Right ventricle myocardium inferior (tissue), 1 donor: ENCODE measurements at places on chromosomes 16 and 17. TPM values are rescaled to one million over a fixed set of nuclear protein-coding genes. Genes with fewer than 3 reads are reported as not detected.

DNA sequence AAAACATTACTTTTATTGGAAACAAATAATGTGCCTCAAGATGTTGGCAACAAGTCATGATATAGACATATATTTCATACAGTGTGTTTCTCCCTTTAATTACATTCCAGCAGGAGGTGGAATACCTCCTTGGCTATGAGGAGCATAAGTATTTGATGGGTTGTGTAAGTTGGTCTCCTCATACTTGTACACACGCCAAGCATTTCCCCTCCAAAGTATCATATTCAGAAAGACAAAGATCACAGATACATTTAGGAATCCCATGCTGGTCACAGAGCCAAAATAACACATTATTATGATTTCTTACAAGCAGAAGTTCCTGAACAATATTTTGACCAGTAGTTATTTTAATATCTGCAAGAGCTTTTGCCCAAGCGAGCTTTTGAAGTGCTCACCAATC is 57.8 kb downstream of the WSB1 start:
- no peak for DNase-seq

GRCh38 chr17:59851439-59852375 is 41.0 kb downstream of the TUBD1 start:
- DNase-seq = no peak

GRCh38 chr17:65230040-65230439 is 92.9 kb downstream of the RGS9 start:
- no peak for DNase-seq

The KRT31 gene
- not detected for total RNA-seq

DNA sequence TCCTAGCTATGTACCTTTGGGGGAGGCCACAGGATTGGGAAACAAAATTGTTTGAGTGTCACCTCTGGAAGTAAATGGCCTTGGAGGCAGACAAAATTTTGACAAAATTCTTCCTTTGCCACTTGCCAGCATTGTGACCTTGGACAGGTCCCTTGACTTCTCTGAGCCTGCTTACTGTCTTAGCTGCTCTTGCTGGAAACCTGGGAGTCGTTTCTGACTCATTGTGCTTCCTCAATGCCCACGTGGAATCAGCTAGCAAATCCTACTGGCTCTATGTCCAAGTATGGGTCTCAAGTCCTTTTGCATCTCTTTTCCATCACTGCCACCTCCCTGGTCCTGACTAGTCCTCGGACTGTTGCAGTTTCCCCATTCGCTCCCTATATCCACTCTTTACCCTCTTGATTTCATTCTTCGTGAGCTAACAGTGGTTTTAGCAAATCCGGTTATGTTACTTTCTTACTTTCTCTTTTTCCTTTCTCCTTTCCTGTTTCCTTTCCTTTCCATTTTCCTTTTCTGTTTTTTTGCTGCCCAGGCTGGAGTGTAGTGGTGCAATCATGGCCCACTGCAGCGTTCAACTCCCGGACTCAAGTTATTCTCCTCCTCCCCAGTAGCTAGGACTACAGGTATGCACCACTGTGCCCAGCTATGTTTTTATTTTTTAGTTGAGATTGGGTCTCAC is 68.1 kb upstream of the LGALS9 start:
- DNase-seq = no peak

The ITGA2B gene
- total RNA-seq = 0.78 TPM

DNA sequence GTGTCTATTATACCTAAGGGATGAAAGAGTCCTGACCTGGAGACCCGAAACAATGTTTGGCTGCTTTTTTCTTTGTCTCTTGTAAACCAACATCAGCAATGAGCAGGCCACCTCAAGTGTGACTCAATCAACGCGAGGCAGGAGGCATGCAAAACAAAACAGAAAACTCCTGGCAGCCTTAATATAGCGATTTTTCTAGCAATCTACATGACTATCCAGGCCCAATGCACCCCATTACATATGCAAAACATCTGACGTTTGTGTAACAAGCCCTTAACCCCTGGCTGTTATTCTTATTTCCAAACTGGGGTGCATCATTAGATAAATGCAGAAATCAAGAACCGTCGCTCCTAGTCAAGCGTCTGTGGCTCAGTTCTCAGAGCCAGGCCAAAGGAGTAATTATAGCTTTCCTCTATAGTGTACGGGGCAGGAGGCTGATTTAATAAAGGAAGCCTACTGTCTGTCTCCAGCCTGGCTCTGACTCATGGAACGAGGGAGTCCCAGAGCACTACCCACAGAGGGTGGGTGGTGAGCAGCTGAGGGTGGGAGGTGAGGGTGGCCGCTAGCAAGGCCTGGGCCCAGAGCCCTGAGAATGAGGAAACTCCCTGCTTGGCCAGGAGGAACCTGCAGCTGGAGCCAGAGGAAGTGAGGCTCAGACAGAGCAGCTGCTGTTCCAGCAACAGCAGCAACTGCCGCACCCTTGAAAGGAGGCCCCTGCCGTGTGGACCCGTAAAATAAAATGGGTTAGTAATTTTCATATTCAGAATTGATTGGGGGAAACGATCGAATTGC is 43.9 kb downstream of the CHD9 start:
- peak; percentile 94 for DNase-seq

The C17orf67 gene
- 1.1 TPM for total RNA-seq

GRCh38 chr17:35788477-35789368 is 6.7 kb downstream of the MMP28 start:
- DNase-seq = no peak
